ENCODE measurements at places on chromosomes 5 and 9. TPM values are rescaled to one million over a fixed set of nuclear protein-coding genes. Genes with fewer than 3 reads are reported as not detected.

Gene KCNMB1
- 1.0 TPM for total RNA-seq

Gene DDX4
- total RNA-seq = not detected

Gene PKD2L2
- total RNA-seq = not detected

Gene SLC27A6
- total RNA-seq = 0.51 TPM

Gene GNAQ
- total RNA-seq = 46.6 TPM

Gene IL11RA
- 19.6 TPM for total RNA-seq

Gene NDOR1
- total RNA-seq = 6.2 TPM
